Tibial nerve (tissue), 4 donors: ENCODE measurements at places on chromosomes 1 and 21.

DNA sequence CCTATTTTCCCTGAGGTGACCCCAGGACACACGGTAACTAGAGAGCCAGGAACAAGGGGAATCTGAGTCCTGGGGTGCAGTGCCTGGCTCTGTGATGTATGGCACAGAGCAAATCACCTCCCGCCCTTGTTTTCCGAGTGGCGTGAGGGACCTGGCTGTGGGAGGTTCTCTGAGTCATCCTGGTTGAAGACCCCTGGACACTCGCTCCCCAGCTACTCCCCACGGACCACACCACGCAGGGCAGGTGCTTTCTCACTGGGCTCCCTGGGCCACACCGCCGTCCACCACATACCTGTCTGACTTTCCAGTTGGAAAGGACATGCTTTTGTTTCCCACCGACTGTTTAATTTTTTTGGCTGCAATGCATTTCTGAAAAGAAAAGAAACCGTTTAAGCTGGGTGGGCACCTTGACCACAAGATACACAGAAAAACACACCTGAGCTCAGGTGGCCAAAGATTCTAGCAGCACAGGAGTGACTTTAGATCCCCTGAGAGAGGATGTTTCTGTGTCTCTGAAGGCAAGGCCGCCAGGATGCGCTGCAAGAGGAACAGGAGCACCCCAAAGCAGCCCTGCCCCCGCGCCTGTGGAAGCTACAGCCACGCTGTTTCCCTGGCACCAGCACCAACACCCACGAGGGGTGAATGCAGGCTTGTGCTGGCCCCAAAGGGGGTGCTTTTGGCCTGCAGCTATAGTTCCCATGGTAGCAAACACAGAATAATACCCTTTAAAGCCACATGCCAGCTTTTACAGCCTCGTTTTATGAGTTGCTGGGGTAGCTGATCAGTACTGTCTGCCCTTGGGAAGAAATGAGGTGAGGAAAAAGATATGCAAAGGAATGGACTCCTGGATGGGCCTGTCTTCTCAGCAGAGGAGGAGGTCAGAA is 8.1 kb upstream of the SRM start:
- DNase-seq = no peak

GRCh38 chr1:202121006-202121405 is 1.7 kb upstream of the GPR37L1 start:
- no peak for DNase-seq

DNA sequence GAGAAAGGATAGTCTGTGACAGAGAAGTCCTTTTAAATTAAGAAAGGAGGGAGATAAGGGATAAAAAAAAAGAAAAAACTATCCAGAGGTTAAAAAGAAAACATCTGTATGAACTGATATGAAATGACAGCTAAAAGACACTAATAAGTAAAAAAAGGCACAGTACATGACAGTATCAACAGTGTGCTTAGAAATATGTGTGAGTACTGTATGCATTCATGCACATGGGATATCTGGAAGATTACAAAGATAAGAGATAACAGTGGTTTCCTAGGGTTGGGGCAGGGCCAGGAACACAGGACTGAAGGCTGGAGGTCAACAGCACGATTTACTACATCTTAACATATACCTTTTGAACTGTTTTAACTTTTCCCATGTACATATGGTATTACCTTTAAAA is 13.3 kb downstream of the PTP4A2 start:
- DNase-seq = no peak

DNA sequence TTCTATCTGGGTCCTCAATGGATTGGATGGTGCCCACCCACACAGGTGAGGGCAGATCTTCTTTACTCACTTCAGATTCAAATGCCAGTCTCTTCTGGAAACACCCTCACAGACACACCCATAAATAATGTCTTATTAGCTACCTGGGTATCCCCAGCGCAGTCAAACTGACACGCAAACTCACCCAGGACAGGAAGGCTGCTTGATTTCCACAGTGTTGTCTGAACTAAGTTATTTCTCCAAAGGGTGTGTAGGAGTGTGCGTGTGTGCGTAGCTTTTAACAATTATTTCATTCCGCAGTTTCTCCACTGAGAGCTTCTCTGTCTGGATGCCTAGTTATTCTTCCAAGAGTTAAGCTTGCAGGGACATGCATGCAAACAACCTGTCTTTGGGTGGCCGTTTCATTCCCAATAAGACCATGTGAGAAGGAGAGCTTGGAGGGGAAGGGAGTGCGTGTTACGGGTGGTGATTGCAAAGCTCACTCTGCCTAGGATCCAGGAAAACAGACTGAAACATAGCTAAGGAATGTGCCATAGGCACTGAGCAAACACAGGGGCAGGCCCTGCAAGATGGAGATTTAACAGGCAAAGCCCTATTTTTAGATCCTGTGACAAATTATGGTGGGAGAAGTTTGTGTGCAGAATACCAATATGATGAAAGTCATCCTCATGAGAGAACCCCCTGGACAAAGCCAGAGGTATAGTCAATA is 269.7 kb downstream of the DYRK1A start:
- no peak for DNase-seq

- no peak for DNase-seq
These were observed 153.5 kb upstream of the COL6A1 start for GRCh38 chr21:45827881-45828579.

- no peak for DNase-seq
These were observed 247.5 kb downstream of the NRIP1 start for GRCh38 chr21:14817311-14817710.

DNA sequence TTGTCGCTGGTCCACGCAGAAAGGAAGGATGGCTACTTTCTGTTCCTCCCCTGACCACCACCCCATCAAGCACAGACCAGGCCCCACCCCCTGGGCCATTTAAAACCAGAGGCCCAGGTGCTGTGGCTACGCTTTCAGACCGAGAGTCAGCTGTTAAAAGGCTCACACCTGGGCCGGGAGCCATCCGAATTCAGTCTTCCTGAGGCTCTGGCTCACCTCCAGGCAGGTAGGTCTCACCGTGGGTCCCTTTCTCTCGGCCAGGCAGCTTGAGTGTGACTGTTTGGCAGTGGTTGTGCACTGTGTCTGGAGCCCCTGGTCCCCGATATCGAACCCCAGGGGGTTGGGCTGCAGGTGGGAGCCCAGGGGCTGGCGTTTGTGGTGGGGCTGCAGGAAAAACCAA is 7.2 kb downstream of the ACTL8 start:
- DNase-seq = no peak

DNA sequence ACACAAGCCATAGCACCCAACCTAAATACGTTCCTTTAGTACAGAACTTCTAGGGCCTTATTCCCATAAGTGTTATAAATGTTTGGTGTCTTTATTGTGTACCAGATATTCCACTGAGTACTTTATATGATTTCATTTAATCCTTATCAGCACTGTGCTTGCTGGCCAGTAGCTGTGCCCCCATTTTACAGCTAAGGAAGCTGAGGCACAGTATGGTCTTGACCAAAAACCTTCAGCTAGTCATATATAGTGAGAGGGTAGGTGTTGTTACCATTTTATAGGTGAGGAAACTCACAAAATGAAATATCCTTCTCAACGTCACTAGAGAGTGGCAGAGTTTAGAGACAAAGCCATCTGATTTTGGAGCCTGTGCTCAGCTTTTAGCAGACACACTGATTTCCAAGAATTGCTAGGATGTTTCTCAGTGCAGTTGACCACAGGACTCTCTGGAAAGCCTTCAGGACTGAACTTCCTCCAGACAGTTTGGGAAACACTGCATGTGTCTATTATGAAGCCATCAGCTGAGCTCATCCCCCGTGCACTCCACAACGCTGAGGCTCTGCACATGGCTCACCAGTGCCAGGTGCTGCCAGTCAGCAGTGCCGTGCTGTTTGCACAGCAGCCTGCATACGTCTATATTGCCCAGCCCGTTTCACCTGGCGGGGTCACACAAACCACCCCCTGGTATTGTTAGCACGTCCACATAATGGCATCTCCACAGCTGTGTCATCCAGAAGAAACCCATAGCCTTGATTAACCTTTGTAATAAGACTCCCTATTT is 15.4 kb downstream of the NPPA start:
- DNase-seq = no peak

GRCh38 chr1:44806704-44807363 is at the start of gene DYNLT4:
Gene DYNLT4, minus strand, starts transcription at chr1:44807351. Its CDS starts 683 bp downstream, at chr1:44806668.
- DNase-seq = no peak

GRCh38 chr1:117689997-117690625 is 84.3 kb downstream of the TENT5C start:
- DNase-seq = no peak

- DNase-seq = no peak
These were observed 19.7 kb upstream of the RIPK4 start for GRCh38 chr21:41786509-41786987.
